A549 treated with dexamethasone at 1 μM for 4 hours (cell line): ENCODE measurements at places on chromosomes 11 and 22. TPM values are rescaled to one million over a fixed set of nuclear protein-coding genes. Genes with fewer than 3 reads are reported as not detected.

The GRM5 gene
- not detected in 5 replicates for total RNA-seq

The CCDC89 gene
- total RNA-seq, result not detected in 5 replicates

The DCDC1 gene
- 0.38 to 0.77 TPM (median 0.59 TPM) in 5 replicates for total RNA-seq

The GSTT2 gene
- total RNA-seq, result not detected in 5 replicates

The SLC22A9 gene
- not detected in 5 replicates for total RNA-seq

The HPX gene
- total RNA-seq, result 0.31 to 0.55 TPM (median 0.40 TPM) in 5 replicates

The TMPRSS4 gene
- total RNA-seq, result 0.07 TPM in 1 of 5 replicates, not detected in the others

The OR2D2 gene
- total RNA-seq, result not detected in 5 replicates

The F2 gene
- total RNA-seq, result 2.0 to 2.9 TPM (median 2.1 TPM) in 5 replicates

The CNIH2 gene
- 1.3 to 2.9 TPM (median 2.5 TPM) in 5 replicates for total RNA-seq

The SCUBE2 gene
- total RNA-seq, result 0.40 to 0.71 TPM (median 0.61 TPM) in 5 replicates

The TSSK2 gene
- total RNA-seq, result not detected in 5 replicates

The FOSL1 gene
- total RNA-seq, result 101 to 162 TPM (median 128 TPM) in 5 replicates

The GAL gene
- 12.0 to 21.5 TPM (median 18.0 TPM) in 5 replicates for total RNA-seq

The MYRF gene
- total RNA-seq, result 12.7 to 21.6 TPM (median 18.9 TPM) in 5 replicates

The PARVG gene
- total RNA-seq, result not detected in 5 replicates

The OR52I2 gene
- not detected in 5 replicates for total RNA-seq

The RELA gene
- 58.7 to 77.6 TPM (median 77.2 TPM) in 5 replicates for total RNA-seq

The DKK3 gene
- 15.2 to 23.6 TPM (median 19.3 TPM) in 5 replicates for total RNA-seq

The SSTR3 gene
- total RNA-seq, result 0.02 TPM in 1 of 5 replicates, not detected in the others

The SAA2 gene
- 0.13 to 0.31 TPM (median 0.22 TPM) in 3 of 5 replicates, not detected in the others for total RNA-seq

The TRPT1 gene
- 19.2 to 21.6 TPM (median 19.8 TPM) in 5 replicates for total RNA-seq

The OR8K1 gene
- total RNA-seq, result not detected in 5 replicates

The IGLL1 gene
- not detected in 5 replicates for total RNA-seq

The POU2F3 gene
- not detected in 5 replicates for total RNA-seq

The SOX10 gene
- total RNA-seq, result 0.04 TPM in 1 of 5 replicates, not detected in the others

The ENTHD1 gene
- not detected in 5 replicates for total RNA-seq

The NELL1 gene
- not detected in 5 replicates for total RNA-seq

The KRTAP5-9 gene
- not detected in 5 replicates for total RNA-seq

The CDKN1C gene
- 9.6 to 14.1 TPM (median 12.9 TPM) in 5 replicates for total RNA-seq

The TSPAN18 gene
- 3.1 to 5.1 TPM (median 4.8 TPM) in 5 replicates for total RNA-seq

The APLP2 gene
- 160 to 184 TPM (median 178 TPM) in 5 replicates for total RNA-seq

The GSTP1 gene
- 1,418 to 1,585 TPM (median 1,568 TPM) in 5 replicates for total RNA-seq

The CARD18 gene
- not detected in 5 replicates for total RNA-seq

The ZNF143 gene
- 9.9 to 11.5 TPM (median 10.3 TPM) in 5 replicates for total RNA-seq

The RPS6KA4 gene
- total RNA-seq, result 45.5 to 63.6 TPM (median 60.8 TPM) in 5 replicates

The TSGA10IP gene
- total RNA-seq, result not detected in 5 replicates

The MOGAT2 gene
- total RNA-seq, result 0.05 to 0.09 TPM in 2 of 5 replicates, not detected in the others

The KLHL35 gene
- total RNA-seq, result 0.87 to 1.3 TPM (median 0.98 TPM) in 5 replicates
